Kasumi-1 (cell line): ENCODE measurements at places on chromosomes 3 and 15.

GRCh38 chr3:66629150-66629981 lies 128.5 kb upstream of the LRIG1 start:
- DNase-seq, result no peak

DNA sequence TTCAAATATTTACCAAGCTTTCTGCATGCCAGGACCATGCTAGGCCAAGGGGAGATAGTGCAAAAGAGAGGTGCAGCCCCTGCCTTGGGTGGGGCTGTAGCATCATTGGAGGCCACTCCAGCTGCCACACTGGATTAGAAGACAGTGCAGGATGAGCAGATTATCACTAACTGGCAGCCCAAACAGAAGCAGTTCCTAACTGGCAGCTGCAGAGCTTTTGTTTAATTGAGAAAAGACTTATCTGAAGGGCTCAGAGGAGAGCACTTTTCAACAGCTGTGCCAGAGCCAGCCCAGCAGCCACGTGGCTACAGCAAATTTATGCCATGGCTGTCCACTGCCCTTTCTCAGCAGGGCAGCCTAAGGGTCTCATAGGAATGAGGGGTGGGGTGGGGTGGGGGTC lies 13.5 kb upstream of the ACSBG1 start:
- no peak for DNase-seq

- DNase-seq, result no peak
These were observed 16.7 kb upstream of the EIF1B start for GRCh38 chr3:40292637-40293349.

GRCh38 chr15:41401904-41402267 lies 410 bp downstream of the NDUFAF1 start:
- no peak for DNase-seq

- DNase-seq, result no peak
These were observed 51.3 kb downstream of the GPD1L start for GRCh38 chr3:32157600-32158264.

- DNase-seq, result no peak
These were observed 53.6 kb downstream of the CLEC3B start for GRCh38 chr3:45079715-45080114.

DNA sequence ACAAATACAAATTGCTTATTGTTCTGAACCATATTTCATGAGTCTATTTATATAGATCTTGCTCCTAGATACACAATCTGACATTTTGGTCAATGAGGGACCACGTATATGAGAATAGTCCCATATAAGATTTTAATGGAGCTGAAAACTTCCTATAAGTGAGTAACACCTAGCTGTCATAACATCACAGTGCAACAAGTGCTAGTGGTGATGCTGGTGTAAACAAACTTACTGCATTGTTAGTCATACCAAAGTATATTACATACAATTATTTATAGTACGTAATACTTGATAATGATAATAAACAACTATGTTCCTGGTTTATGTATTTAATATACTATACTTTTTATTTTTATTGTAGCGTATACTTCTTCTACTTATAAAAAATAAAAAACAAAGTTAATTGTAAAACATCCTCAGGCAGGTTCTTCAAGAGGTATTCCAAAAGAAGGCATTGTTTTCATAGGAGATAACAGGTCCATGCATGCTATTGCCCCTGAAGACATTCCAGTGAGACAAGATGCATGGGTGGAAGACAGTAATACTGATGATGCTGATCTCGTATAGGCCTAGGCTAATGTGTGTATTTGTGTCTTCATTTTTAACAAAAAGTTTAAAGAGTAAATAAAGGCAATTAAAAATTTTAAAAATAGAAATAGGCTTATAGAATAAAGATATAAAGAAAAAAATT lies 46.8 kb upstream of the NAALADL2 start:
- DNase-seq, result no peak

DNA sequence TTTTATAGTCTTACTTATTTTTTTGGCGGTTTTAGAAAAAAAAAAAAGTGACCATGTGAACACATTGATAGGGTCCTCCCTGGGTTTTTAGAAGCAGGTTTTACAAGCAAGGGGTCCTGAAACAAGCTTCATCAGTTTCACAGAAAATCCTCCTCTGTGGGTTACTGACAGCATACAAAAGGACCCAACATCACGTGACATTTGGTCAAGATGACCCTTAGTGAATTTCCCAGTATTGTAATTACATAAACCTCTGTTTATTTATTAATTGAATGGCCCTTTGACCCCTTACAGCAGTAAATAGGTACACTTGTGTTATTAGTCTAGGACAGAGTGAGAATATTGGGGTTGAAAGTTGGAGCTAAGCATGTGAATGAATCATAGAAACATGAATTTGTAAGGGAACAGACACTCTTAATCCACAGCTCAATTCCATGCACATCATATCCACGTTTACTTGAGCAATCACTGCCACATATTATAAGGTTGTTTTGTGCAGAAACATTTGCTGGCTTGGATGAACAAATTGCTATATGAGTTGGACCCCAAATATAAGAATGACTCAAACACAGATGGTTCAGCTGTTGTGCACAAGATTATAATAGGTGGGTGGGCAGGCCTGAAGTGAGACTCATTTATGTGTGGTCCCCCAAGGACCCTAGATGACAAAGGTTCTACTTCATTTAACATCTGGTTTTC lies 137.5 kb downstream of the ZNF385D start:
- no peak for DNase-seq

DNA sequence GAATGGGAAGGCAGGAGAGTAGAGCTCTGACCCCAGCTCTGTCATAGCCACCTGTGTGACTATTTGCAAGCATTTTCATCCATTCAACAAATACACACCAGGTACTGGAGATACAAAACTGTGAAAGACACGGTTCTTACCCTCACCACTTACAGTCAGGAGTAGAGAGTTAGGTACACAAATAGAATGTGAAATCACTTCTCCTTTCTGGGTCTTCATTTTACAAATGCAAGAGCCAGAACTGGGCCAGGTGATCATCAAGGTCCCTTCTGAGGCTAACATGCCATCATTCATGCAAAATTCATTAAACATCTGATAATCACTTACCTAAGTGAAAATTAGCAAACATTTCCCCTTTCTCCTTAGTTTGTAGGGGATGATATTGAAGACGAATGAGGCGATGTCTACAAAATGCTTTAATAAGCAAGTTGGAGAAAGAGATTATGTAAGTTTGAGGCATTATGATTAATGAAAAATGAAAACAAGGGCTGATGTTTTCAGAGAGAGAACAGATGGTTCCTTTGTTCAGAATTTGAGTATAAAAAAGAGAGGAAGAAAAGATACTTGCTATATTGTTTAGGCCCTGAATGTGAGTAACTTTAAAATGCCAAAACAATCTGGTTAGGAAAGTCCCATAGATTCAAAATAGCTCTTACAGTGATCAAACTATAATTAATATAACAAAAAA lies 88.6 kb downstream of the LPP start:
- DNase-seq, result no peak

- DNase-seq, result peak; percentile 72
These were observed 134.4 kb downstream of the TMCO5A start for GRCh38 chr15:38068626-38069391.

DNA sequence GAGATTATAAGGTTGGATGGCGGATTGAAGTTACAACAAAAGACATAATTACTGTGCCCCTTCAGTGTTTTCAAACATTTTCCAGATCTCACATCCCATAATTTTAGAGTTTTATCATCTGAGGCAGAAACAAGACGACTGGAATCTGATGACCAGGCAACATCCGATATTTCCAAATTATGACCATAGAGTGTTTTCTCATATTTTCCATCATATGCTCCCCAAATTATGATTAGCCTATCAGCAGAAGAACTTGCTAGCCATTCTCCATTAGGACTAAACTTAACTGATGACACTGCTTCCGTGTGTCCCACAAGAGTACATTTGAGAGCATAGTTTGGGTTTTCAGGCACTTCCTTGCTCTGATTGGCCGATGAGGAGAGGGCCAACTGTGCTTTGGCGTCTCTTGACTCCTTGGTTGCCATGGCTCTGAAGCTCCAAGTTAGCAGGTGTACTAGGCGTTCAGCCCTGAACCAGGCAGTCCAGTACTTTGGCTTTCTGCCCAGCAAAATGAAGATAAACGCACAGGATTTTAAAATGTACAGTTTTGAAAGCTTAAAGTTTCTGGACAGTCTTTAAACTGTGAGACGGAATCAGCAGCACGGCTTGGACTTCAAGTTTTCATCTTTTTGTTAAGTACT lies 638 bp downstream of the WDR5B start:
- no peak for DNase-seq

- no peak for DNase-seq
These were observed 1340.5 kb downstream of the ROBO1 start for GRCh38 chr3:78427303-78427702.

GRCh38 chr3:72533591-72534473 lies 314.4 kb downstream of the SHQ1 start:
- peak; percentile 61 for DNase-seq

DNA sequence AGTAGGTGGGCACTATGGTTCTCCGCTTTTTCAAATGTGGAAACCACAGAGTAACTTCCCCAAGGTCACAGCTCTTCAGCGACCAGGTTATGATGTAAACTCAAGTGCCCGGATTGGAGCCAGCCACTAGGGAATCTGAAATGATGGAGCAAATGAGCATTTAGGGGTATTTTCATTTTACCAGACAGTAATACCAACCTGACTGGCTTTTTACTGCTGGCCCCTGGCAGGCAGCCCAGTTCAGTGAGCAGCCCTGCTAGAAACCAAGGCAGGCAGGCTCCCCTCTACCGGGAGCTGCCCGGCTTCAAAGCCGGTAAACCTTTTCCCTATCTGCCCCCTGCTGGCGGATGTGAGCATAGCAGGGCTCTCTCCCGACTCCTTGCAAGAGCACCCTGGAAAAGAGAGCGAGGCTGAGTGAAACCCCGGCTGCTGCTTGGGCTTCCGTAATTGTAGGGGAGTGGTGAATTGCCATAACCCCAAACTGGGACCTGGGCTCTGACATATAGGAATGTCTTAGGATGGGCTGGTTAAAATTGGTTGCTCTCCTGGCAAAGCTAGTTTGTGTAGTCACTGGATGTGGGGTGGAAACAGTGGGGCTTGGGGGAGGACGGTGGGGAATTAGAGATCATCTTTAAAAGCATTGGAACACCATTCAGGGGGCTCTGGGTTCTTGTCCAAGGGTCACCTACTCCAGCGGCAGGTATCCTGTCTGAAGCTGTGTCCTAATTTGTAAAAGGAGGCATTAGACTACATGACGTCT lies 98.0 kb upstream of the TNFAIP8L3 start:
- DNase-seq, result peak; percentile 75

GRCh38 chr3:161393310-161393709 lies 22.0 kb upstream of the SPTSSB start:
- DNase-seq, result no peak

DNA sequence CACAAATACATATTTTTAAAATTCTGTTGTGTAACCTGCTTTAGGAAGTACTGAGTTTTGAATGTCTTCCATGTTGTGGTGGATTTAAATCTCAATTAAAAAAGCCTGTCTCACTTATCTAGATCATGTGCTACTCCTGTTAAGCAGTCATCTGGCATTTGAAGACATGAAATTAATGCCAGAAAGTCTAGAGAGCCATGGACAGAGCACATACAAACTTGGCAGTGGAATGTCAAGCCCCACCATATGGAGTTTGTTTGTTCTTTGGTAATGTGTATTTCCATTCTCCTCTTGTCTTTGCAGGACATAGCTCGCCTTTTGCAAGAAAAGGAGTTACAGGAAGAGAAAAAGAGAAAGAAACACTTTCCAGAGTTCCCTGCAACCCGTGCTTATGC lies 39.3 kb upstream of the UTS2B start:
- DNase-seq, result no peak
